ENCODE measurements at places on chromosomes 11 and 22.
A peak's percentile ranks its signal among the peaks of the same experiment; 100 is the strongest.

DNA sequence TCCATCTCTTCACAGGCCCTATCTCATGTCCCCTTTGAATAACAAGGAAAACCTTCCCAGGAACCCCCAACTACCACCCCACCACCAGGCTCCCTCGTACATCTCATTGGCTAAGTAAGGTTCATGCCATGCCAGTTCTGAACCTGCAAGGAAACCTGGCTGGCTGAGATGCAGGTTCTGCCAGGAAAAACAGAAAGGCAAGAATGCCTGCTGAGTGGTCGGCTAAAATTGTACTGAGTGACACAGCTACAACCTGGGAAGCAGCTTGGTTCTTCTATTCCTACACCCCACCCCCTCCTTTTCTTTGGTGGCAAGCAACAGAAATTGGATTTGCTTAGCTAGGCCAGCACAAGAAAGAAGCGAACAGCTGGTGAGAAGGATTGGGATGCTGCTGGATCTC lies 36.1 kb upstream of the TSPAN18 start:
- DNase-seq: no peak

- no peak for DNase-seq
Measured at GRCh38 chr11:2890466-2891294, 5.1 kb upstream of the CDKN1C start.

- DNase-seq: no peak
Measured at GRCh38 chr11:57675176-57675941, 7.4 kb downstream of the ZDHHC5 start.

DNA sequence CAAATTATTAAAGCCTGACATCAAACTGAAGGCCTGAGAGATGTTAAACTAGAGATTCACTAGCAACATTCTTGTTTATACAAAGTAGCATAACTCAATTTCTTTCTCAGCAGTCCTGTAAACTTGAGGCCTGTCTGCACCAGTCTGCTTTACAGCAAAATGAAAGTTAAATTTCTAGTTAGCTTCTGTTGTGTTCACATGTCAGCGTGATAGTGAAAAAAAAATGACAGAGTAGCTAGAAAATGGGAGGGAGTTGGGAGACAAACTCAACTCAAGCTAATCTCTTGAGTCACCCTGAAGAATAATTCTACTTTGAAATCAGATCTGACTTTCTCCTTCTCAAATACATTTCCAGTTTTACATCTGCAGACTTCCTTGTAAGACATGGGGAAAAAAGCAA lies 6.5 kb downstream of the RBFOX2 start:
- DNase-seq: no peak

DNA sequence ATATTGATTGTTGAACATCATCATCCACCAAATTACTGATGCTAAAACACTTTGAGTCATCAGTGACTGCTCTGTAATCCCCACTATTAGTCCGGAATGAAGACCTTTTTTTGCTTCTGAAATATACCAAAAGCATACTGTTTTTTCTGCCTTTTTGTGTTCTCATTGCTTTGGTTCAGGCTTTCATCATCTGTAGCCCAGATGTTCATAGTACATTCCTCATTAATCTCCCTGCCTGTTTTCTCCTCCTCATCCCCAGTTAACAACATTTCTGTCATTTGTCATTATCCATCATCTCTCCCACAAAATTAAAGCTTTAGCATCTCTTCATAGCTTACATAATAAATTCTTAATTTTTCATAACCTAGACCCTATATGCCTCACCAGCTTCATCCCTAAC lies 9.2 kb downstream of the CEP57 start:
- DNase-seq: no peak

- no peak for DNase-seq
Measured at GRCh38 chr11:116086426-116086825, 582.2 kb upstream of the CADM1 start.

GRCh38 chr11:80900265-80900664 lies 1459.4 kb upstream of the TENM4 start:
- DNase-seq: no peak

DNA sequence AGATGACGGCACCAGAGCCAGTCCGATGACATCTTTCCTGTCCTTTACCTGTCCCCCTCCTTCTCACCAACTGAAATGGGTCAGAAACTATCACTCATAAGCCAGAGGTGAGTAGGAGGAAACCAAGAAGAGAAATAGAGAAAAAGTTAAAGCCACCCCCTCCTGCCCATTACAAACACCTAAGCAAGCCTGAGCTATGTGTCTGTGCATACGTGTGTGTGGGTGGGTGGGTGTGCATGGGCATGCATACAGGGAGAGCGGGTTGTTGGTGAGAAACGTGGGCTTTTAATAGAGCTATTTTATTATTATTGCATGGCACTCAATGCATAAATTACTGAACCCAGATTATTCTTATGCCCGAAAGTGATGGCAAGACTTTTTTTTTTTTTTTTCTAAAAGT lies 2.6 kb downstream of the PATE4 start:
- no peak for DNase-seq

DNA sequence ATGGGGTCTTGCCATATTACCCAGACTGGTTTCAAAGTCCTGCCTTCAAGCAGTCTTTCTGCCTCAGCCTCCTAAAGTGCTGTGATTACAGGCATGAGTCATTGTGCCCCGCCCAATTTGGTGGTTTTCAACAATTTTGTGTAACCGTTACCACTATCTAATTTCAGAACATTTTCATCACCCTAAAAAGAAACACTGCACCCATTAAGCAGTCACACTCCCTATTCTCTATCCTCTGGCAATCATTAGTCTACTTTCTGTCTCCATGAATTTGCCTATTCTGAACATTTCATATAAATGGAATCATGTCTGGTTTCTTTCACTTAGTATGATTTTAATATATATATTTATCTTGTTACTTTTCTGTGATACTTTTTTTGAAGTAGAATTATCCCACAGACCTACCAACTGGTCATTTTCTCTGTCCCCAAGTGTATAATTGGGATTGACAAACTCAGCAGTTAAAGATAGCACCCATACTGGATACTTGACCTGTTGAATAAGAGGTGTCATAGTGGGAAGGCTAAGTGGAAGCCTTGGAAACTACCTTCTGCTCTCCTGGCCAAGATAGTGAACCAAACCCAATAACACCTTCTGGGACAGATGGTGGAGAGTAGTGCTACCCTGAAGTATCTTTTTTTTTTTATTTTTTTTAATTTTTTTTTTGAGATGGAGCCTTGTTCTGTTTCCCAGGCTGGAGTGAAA lies 64.8 kb downstream of the STIM1 start:
- peak; percentile 51 for DNase-seq

DNA sequence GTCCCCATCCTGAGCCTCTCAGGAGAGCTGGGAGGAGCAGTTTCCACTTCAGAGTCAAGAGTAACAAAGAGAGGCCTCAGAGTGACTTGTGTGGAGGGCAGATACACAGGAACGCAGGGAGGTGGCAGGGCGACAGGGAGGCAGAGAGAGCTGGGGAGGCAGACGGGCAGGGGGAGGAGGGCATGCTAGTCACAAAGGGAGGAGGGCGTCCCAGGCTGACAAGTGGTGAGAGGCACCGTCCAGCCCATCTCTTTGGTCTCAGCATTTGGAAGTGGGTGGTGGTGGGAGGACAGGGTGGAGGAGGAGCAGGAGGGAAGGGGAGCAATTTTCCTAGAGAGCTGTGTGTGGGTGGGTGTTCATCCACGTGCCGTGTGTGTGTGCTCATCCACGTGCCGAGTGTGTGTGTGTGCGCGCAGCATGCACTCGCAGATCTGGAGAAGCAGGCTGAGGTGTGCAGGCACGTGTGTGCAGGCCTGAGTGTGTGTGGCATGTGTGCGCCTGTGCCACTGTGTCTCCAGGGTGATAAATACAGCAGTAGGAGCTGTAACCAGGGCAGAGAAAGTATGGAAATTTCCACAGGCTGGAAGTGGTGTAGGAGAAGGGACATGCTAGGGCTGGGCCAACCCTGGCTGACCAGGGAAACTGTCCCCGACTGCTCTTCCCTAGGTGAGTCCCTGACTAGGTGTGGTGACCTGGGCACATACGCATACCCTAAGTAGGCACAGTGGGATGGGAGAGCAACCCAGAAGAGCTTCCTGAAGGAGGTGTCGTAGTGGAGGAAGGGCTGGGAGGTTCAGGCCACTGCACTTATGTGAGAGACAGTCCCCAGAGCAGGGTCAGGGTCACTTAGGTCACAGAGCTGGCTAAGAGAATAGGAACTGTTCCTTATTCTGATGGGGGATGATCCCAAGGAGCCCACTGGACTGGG lies 7.3 kb upstream of the PDE2A start:
- no peak for DNase-seq

- no peak for DNase-seq
Measured at GRCh38 chr11:19727246-19727645, 14.6 kb downstream of the NAV2 start.

GRCh38 chr11:21396342-21397008 lies 727.1 kb downstream of the NELL1 start:
- no peak for DNase-seq

GRCh38 chr11:64028398-64029115 lies 7.2 kb upstream of the FLRT1 start:
- no peak for DNase-seq

DNA sequence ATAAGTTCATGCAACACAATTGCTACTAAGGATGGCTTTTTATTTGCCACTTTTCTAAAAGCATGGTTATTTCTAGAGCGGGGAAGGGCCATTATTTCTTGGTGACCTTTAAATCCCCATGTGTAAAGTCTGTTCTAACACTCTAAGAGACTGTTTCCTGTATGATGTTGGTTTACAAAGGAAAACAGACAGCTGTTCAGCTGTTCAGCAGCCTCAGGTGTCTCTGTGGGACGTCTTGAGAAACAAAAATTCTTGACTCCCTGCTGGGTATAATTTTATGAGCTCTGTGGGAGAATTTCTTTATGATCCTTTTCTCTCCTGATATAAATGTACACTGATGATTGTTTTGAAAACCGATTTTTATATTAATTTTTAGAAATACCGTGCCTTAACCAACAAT lies 13.9 kb downstream of the MUC15 start:
- no peak for DNase-seq

DNA sequence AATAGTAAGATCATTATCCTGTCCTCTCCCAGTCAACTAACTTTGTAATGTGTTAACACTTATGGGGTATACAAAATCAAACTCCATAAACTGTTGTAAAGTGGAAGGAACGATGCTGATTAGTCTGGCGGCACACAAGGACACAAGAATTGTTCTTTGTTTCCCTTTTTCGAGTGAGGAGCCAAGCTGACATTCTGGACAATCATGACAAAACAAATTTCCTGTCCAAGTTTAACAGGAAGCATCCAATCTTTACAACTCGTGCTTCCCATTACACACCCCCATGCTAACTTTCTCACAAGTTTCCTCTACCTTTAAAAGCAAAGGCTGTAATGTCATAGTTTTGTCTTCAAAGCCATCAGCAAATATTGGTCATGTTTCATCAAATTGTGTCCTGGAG lies 20.4 kb upstream of the LDLRAD3 start:
- no peak for DNase-seq

- no peak for DNase-seq
Measured at GRCh38 chr11:44928816-44929215, 21.9 kb downstream of the TP53I11 start.

DNA sequence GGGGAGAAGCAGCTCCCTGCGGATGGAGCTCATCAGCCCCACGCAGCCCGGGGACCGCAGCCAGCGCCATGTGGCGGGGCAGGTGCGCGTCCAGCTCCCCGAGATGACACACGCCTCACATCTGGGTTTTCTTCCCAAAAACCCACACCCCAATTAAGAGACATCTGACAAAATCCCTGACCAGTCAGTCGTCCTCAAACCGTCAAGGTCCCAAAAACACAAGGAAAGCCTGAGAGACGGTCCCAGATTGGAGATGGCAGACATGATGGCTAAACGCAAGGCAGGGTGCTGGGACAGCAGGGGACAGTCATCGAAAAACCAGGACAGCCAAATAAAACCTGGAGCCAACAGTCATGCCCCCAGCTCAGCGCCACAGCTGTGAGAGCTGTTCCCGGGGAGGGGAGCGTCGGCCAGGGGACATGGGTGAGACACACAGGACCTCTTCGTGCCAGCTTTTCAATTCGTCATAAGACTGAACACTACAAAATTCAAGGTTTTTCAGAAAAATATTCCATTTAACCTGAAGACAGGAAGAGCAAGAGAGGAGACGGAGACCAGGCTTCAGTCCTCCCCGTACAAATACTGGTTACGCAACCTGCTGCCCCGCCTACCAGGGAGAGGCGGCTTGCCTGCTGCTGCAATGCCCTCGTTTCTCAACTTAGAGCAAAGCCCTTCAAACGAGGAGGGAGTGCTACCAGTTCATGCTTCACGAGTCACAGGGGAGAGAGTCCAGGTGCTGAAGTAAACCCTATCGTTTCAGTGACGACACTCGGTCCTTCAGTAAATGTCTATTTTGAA lies 10.5 kb downstream of the TOLLIP start:
- no peak for DNase-seq

- no peak for DNase-seq
Measured at GRCh38 chr11:70568814-70569617, 170.7 kb downstream of the CTTN start.

GRCh38 chr11:9568161-9568853 lies 5.2 kb upstream of the WEE1 start:
- DNase-seq: no peak

GRCh38 chr11:11798586-11799438 lies 43.0 kb upstream of the USP47 start:
- DNase-seq: peak; percentile 72

DNA sequence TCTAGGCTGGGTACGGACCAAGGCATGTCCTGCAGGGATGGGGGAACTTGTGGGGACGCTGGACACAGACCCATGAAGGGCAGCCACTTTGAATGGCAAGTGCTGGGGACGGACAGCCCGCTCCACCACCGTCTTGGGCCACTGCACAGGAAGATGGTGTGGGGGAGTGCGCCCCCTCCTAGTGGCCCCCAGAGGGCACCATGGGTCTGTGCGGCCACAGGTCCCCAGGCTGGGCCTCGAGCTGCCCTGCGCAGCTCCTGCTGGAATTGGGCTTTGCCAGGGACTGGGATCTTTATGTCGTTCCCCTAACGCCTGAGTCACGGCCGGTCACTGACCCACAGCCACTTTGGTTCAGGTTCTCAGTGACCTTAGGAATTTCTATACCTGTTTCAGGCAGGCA lies 44.4 kb downstream of the NAT10 start:
- DNase-seq: no peak

DNA sequence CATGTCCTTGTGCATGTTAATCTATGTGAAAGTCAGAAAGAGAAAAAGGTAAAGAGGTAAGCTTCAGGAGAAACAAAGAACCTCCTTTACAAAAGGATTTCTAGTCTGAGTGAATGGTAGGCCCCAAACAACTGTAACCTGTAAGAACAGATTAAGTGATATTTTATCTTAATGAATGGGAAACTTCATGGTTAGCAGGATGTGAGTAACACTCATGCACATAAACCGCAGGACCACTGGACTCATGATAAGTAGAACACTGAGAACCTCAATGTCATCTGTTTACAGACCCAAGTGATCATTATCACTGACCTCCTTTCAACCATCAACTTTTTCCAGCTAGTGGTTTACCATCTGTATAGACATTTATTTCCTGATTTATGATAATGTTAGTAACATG lies 19.9 kb downstream of the OR8G5 start:
- DNase-seq: no peak

Measured in stimulated activated CD8-positive, alpha-beta memory T cell treated with anti-CD3 and anti-CD28 coated beads, Interleukin-4, amount 100 ng/mL, for 1 hour (primary cell).